ENCODE measurements at places on chromosomes 6 and 20. TPM values are rescaled to one million over a fixed set of nuclear protein-coding genes. Genes with fewer than 3 reads are reported as not detected.

COL21A1 gene
- 1.4 TPM for total RNA-seq

TMEM242 gene
- total RNA-seq: 8.7 TPM

- DNase-seq: no peak
Observed at GRCh38 chr20:39661833-39662232, 699.7 kb downstream of the DHX35 start.

SLC22A3 gene
- 0.74 TPM for total RNA-seq

KIF25 gene
- total RNA-seq: 1.6 TPM

NPBWR2 gene
- not detected for total RNA-seq

ZC2HC1B gene
- not detected for total RNA-seq

OR12D3 gene
- not detected for total RNA-seq

DNA sequence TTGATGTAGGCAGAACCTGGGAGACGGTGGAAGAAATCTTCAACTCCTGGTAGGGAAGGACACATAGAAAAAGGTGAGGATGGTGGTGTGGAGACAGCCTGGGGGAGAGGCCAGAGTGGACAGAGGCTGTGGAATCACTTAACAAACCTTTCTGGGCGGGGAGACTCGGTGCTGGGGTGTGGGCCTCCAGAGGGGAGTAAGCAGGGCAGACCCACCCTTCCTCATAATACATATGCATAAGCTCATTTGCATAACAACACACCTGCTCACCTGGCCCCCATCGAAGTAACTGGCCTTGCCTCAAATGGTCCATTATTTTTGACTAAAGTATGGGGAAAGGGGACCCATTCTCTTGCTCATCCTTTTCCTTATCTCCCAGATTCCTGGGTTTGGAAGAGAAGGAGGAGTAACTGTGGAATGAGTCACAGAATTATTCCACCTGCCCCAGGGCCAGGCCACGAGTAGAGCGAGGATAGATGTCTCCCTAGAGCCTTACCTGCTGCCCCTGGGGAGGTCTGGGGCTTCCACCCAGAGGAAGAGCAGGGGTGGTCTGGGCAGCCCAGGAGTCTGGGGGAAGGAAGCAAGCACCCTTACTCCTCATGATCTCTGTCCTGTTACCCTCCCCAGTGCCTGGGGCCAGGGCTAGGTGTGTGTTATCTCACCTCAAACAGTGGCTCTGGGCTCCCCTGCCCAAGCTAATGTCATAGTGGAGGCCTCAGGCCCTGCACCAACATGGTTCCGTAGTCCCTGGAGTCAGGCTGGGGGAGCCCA, 10.7 kb upstream of the VEGFA start:
- DNase-seq: no peak

DNA sequence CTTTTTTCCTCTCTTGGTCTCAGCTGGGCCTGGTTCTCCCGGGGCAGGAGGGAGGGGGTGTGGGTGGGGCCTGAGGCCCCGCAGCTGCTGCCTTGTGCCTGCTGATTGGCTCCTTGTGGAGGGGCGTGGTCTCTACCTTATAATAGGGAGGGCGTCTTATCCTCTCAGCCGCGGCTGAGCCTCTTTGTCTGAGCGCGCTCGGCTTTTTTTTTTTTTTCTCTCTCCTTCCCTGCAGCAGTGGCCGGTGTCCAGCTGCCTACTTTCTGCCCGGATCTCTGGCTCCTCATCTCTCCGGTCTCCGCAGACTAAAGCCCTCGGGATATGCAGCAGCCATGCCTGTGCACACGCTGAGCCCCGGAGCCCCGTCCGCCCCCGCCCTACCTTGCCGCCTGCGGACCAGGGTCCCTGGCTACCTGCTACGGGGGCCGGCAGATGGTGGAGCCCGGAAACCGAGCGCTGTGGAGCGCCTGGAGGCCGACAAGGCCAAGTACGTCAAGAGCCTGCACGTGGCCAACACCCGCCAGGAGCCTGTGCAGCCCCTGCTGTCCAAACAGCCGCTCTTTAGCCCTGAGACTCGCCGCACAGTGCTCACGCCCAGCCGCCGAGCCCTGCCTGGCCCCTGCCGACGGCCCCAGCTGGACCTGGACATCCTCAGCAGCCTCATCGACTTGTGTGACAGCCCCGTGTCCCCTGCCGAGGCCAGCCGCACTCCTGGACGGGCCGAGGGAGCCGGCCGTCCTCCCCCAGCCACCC, 11.1 kb downstream of the FAM110A start:
- DNase-seq: peak; percentile 97

PM20D2 gene
- total RNA-seq: 11.4 TPM

- DNase-seq: peak; percentile 15
Observed at GRCh38 chr20:61980647-61981583, 84.8 kb downstream of the TAF4 start.

DNA sequence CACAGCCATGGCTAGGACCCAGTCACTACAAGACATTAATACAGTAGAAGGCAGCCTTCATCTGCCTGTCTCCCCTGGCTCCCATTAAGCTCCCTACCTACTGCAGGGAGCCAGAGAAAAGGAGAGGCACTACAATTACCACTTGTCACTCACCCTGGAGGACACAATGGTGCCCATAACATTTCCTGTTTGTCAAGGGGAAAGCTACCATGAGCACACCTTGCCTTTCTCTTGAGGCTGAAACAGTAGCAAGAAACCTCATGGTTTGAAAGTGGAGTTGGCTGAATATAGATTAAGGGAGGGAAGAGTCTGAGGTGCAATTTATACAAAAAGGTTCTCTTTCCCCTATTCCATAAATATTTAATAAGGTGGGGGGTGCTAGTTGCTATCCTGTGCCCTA, 27.9 kb downstream of the STK38 start:
- no peak for DNase-seq

DNA sequence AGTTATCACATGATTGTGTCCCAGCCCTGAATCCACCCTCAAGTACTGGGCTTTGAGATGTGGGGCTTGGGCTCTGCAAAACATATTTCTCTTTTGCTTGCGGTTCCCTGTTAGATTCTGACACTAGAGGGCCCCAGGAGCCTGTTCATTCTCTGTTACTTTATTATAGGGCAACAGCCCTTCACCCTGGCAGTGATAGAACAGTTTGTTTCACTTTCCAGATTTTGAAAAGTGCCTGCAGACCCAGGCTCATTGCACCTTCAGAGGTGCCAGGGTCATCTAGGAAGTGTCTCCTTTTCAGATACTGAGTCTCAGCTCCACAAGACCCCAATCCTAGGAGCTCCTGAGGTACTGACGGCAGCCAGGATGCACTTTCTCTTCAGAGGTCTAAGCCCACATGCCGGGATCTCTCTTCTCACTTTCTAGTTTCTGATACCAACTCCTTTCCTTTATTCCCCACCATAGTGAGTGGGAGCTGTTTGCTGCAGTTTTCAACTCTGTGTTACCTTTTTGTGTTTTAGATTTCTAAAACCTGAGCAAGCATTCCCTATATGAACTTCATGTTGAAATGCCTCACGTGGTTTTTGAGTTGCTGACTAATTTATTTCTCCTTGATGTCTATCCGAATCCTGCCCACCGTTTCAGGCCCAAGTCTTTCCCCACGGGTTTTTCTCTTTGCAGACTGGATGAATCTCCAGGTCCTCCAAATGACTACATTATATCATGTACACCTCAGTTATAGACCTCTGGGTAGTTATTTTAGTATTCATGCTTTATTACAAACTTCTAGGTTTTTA, 10.9 kb downstream of the ABT1 start:
- DNase-seq: peak; percentile 74
